ENCODE measurements at places on chromosomes 1 and 21.

DNA sequence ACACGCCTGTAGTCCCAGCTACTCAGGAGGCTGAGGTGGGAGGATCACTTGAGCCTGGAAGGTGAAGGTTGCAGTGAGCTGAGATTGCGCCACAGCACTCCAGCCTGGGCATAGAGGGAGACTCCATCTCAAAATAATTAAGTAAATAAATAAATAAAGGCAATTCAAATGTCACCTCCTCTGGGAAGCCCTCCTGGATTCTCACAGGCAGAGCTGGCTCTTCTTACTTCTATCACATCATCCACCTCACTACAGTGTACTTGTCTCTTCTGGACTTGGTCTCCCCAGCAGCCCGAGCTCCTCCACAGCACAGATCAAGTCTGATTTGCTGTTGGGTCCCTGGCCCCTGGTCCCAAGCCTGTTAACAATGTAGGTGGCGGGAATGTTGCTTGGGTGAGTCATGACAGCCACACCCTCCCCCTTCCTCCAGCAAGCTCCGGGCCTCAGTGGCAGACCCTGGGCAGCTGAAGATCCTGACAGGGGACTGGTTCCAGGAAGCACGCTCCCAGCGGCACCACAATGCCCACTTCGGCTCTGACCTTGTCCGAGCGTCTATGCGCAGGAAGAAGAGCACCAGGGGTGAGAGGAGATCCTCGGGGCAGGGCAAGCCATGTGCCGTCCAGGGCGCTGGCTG is 5.3 kb downstream of the SYTL1 start:
- DNase-seq = no peak

- no peak for DNase-seq
These were observed 14.9 kb downstream of the TARDBP start for GRCh38 chr1:11027316-11027715.

- no peak for DNase-seq
These were observed 326.5 kb downstream of the PDE4B start for GRCh38 chr1:66119148-66119547.

DNA sequence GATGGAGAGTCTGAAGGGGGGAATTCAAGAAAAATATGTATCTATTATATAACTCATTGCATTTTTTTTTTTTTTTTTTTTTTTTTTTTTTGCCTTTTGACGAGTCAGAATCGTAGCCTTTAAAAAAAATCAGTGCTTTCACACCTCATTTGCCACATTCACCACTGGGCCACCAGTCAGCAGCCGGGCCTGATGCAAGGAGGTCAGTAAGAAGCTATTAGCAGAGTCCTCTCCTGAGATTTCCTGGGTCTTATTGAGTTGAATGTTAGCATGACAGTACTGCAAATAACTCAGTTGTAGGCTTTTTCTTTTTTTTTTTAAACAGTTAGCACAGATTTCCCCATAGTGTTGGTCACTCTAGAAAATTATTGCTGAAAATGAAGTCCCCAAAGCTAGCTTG is 139.8 kb downstream of the SPATA17 start:
- no peak for DNase-seq

- DNase-seq = no peak
These were observed 144.1 kb upstream of the ADAMTS5 start for GRCh38 chr21:27110956-27111355.

DNA sequence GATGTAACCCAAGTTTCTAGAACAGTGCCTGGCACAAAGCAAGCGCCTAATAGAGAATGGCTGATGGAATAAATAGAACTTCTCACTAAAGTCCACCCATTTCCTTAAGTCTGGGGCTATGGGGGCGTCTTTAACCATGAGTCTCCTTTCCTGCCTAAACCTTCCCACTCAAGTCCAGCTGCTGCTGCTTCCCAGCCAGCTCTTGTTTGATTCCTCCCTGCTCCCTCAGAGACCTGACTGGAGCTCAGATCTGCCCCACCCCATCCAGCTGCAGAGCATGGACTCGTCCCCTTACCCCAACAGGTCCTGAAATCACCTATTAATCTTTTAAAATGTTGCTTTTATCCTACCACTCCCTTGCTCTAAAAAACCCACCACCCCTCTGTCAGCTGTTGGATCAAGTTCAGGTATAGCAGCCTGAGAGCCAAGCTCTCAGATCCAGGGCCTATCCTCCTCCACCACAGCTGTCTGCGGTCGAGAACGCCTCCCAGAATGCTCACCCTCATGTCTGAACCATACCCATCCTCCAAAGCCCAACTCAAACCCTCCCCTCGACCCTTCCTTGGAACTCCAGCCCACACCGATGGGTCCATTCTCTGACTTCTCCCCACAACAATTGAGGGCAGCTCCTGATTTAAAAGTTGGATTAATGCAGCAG is 12.8 kb upstream of the GALNT2 start:
- no peak for DNase-seq

DNA sequence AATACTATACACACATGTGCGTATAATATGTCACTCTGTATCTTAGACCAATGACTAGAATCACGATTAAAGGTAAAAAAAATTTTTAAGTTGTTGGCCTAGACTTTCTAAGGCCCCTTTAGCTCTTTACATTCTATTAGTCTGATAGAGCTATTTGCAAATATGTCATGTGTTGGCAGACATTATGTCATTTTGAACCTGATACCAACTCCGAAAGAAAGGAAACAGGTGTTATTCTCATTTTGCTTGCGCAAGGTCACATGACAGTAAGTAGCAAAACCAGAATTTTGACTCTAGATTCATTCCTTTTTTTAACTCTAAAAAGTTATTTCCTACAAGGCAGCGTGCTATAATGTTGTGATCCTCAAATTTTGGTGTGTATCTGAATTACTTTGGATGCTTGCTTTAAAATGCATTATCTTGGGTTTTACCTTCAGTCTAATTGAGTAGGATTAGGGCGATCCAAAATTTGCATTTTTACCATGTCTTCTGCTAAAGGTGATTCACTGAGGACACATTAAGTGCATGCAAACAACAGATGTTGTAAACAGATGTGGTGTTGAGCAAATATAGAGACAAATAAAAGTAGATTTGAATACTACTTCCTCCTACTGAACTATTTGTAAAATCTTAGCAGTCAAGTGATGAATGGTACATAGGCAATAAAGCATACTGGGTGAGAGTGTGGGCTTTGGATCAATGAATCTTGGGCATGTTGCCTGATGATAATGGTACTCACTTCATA is 63.5 kb upstream of the KIAA1614 start:
- DNase-seq = no peak

GRCh38 chr1:236759252-236759859 is 35.7 kb upstream of the MTR start:
- DNase-seq = no peak

GRCh38 chr1:115117298-115117697 is 28.0 kb upstream of the TSPAN2 start:
- DNase-seq = no peak

- DNase-seq = no peak
These were observed 35.2 kb upstream of the ZNF326 start for GRCh38 chr1:89959719-89960118.

DNA sequence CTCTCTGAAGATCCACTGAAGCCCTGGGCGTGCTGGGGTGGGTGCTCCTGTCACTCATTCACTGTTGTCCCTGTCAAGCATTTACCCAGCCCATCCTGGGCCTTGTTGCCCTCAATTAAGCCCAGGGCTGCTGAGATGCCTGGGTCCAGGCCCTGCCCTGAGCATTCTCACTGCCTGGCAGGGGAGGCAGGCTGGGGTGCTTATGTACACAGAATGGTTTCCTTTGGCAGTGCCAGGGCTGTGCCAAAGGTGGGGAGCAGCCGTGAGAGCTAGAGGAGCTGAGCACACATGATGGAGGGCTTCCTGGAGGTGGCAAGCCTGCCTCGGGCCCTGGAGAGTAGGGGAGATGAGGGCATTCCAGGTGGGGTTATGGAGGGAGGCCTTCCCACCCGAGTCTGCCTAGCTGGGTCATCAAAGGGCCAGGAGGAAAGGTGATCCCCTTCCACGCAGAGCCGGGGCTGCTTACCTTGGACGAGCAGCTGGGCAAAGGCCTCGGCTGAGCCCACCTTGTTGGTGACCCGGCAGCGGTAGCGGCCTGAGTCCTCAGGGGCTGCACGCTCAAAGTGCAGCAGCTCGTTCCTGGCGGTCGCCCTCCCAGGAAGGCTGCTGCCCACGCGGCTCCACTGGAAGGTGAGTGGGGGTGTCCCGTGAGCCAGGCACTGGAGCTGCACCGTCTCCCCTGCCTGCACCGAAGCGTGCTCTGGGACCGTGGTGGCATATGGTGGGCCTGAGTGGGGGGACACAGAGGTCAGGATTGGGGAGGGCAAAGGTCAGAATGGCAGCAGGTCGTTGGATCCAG is 26.5 kb downstream of the LDLRAD2 start:
- no peak for DNase-seq

DNA sequence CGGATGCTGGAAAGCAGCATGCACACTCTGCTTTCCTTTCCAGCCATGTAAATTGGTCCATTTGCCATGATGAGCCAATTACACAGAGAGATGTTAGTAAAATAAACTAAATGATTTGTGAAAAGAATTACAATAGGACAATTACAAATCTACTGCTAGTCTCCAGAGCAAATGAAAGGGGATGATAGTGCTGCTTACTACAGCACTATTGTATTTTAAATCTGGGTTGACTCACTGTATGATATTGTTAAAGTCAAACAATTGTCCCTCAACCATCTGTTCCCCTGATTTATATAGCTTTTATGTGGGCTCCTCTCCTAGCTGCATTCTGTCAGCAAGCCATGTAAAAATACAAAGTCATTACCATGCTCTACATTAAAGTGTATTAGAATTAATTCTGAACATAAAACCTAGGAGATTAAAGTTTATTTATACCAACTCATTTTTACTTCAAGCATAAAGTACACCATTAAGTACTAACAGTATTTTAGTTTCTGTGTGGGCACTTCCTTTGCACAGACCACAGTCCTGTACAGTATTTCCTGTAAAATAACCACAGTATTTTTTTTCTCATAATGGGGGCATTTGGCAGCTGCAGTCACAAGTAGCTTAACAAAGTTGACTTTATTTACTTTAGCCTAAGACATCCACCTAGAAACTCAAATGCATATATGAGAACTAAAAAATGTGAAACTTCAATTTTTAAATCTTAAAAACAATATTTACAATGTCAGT is 135.8 kb downstream of the VAV3 start:
- DNase-seq = no peak

- DNase-seq = no peak
These were observed 28.9 kb upstream of the RBM15 start for GRCh38 chr1:110310300-110310699.

DNA sequence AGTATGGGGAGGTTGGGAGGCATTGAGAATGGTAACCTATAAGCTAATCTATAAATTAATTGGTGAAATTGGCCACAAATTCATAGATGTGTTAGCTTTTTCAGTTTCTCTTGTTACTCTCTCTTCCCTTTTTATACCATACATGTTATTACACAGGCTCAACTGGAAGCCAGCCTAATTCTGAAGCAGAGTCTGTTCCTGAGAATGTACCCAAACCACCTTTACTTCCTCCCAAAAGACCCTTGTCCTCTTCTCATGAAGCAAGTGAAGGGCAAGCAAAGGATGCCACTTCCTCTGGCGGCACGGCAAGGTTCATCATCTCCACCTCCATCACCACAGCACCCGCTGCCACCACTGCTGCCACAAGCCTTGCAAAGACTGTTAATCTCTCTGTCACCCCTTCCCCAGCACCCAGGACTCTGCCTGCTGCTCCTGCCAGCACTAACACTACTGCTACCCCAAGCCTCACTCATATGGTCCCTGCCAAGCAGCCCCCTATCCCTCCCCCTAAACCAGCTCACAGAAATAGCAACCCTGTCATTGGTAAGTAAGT is 39.5 kb upstream of the RCC1 start:
- no peak for DNase-seq

GRCh38 chr1:201937624-201938213 is 8.6 kb downstream of the LMOD1 start:
- DNase-seq = no peak

- no peak for DNase-seq
These were observed 60.7 kb upstream of the CTTNBP2NL start for GRCh38 chr1:112335351-112335750.

DNA sequence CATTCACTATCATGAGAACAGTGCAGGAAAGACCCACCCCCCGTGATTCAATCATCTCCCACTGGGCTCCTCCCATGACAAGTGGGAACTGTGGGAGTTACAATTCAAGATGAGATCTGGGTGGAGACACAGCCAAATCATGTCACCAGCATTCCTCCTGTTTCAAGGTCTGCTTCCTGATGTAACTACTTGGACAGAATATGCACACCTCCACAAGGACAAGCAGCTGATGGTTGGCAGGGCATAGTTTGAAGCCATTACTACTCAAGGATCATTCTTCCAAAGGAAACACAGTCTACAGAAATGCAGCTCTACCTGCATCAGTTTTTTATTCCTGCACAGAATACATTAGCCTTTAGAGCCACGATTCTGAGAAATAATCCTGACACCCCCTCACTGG is 28.5 kb upstream of the RNF2 start:
- DNase-seq = no peak

DNA sequence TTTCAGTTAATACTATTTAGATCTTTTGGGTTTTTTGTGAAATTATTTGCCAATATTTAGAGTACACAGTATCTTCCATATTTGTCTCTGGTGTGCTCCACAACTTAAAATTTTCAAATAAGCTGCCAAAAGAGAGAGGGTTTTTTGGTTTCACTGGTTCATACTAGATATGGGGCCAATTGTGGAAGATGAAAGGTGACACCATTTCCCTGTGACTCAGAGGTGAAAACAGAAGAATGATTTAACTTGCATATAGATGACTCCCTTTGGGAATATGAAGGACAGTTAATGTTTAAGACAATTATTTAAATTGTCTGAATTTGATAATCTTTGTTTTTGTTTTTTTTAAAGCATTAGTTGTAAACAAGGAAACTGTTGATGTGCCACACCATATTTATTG is 37.5 kb downstream of the IVNS1ABP start:
- no peak for DNase-seq

GRCh38 chr21:28124541-28124940 is 868.1 kb downstream of the LTN1 start:
- no peak for DNase-seq

- no peak for DNase-seq
These were observed 18.4 kb upstream of the ELK4 start for GRCh38 chr1:205650241-205650640.

- DNase-seq = no peak
These were observed 77.6 kb downstream of the DDX20 start for GRCh38 chr1:111833334-111833733.

DNA sequence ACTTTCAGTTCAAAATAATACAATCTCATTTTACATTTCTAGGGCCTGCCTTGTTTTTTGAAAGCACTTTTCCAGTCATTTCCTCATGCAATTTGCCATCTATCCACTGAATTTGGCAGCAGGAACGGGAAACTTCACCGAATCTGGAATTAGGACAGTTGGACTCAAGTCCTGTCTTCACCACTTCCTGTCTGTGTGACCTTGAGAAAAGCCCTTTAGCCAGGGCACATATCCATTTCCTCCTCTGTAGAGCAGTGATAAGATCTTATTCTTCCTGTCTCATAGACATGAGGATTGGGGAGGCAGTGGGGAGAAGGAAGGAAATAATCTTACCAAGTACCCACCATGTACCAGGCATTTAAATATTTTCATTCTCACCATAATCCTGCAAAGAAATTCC is 12.0 kb downstream of the VAV3 start:
- DNase-seq = no peak

- DNase-seq = no peak
These were observed 62.5 kb downstream of the TAS1R2 start for GRCh38 chr1:18796950-18797349.

GRCh38 chr1:86018283-86018923 is 138.2 kb downstream of the COL24A1 start:
- no peak for DNase-seq

Data from NCI-H524 treated with DMSO at 0.1 percent for 48 hours (cell line).